ENCODE measurements at places on chromosomes 5 and 9.

GRCh38 chr5:93575461-93576414 lies 5.3 kb downstream of the NR2F1-AS1 start:
- peaks cover 87% of the 10 kb centered on the region for H3K27me3 ChIP-seq
- DNase-seq, result no peak
- peaks cover 17% of the 10 kb centered on the region for H3K4me1 ChIP-seq
- no peak overlapping the region for H3K27ac ChIP-seq
- H3K4me3 ChIP-seq, result no peak overlapping the region

DNA sequence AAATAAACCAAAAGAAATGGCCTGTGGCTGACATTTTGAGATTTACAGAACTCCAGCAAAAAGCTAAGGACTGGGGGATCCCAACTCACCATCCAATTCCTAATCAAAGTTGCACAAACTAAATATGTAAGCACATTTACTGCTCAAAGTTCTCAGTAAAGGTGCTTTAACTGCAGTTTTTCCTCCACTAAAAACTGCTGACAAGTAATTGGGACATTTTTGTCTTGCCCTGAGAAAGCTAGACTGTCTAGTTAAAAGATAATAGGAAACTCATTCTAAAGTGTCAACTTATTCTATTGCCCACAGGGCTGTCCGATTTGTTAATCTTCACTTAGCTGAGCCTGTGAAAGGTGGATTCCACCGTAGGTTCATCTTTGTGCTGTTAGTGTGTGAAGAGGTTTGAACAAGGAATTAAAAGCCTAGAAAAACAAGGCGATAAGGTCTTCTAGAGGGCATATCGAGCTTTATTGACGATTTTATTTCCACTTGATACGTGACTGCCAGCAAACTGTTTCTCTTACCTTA lies 1.0 kb downstream of the DOCK8 start:
- H3K36me3 ChIP-seq, result no peaks in the 10 kb centered on the region
- H3K27me3 ChIP-seq, result peaks cover 11% of the 10 kb centered on the region
- H3K4me1 ChIP-seq, result peaks cover 9% of the 10 kb centered on the region

GRCh38 chr9:106438928-106439327 lies 424.0 kb upstream of the ZNF462 start:
- H3K4me1 ChIP-seq, result no peaks in the 10 kb centered on the region
- no peak overlapping the region for H3K4me3 ChIP-seq
- H3K27ac ChIP-seq, result no peak overlapping the region
- no peaks in the 10 kb centered on the region for H3K36me3 ChIP-seq
- DNase-seq, result no peak

GRCh38 chr9:102205251-102205650 lies 466.8 kb upstream of the GRIN3A start:
- no peaks in the 10 kb centered on the region for H3K36me3 ChIP-seq
- no peak overlapping the region for H3K4me3 ChIP-seq
- no peak overlapping the region for H3K27ac ChIP-seq

GRCh38 chr5:101517795-101518194 lies 614.7 kb upstream of the ST8SIA4 start:
- H3K4me3 ChIP-seq, result no peak overlapping the region
- no peaks in the 10 kb centered on the region for H3K27me3 ChIP-seq
- H3K27ac ChIP-seq, result no peak overlapping the region
- DNase-seq, result no peak

DNA sequence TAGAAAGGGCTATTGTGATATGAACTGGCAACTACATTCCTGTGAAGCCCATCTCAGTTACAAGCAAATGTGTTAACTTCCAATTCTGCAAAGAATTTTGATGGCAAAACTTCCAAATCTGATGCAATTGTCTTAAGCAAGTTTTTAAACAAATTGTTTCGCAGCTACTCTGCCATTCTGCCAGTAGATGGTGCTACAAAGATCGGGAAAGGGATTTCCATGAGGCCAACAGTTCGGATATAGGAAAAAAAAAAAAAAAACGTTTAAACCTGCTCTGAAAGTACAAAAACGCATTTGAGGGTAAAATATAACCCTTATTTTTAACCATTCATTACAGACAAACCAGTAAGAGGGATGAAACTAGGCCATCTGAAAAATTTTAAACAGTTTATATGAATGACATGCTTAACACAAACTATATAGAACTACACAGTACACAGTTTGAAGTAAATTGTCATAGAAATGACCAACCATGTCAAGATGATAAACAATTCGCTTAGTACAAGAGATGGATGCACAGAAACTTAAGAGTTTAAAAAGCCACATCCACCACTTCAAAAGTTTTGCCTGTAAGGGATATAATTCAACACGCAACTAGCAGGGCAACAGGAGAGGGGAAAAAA lies 2.2 kb downstream of the HNRNPA0 start:
- no peaks in the 10 kb centered on the region for H3K27me3 ChIP-seq
- no peak for DNase-seq
- H3K36me3 ChIP-seq, result peaks cover 2% of the 10 kb centered on the region
- peak overlapping the region; percentile 99 for H3K27ac ChIP-seq

DNA sequence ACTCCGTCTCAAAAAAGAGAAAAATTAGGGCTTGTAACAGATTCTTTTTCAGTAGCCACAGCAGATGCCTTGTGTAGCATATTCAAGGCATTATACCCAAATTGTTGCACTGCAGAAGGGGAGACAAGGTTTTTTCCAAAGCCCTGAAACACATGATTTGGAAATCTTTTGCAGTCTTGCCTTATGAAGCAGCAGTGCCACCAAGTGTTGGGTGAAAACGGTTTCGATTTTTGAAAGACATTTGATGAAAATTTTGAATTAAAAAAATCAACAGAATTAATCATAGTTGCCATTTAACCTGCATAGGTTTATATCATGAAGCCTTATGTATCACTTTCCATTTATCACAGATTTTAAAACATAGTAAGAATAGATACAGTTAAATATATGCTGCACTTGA lies 479.5 kb downstream of the TAF11L14 start:
- H3K36me3 ChIP-seq, result no peaks in the 10 kb centered on the region
- DNase-seq, result no peak
- H3K4me1 ChIP-seq, result no peaks in the 10 kb centered on the region
- no peaks in the 10 kb centered on the region for H3K27me3 ChIP-seq
- no peak overlapping the region for H3K4me3 ChIP-seq
- H3K27ac ChIP-seq, result no peak overlapping the region

GRCh38 chr9:123680352-123680751 lies 249.6 kb downstream of the DENND1A start:
- DNase-seq, result no peak
- H3K4me1 ChIP-seq, result peaks cover 18% of the 10 kb centered on the region
- no peaks in the 10 kb centered on the region for H3K27me3 ChIP-seq
- H3K27ac ChIP-seq, result no peak overlapping the region

DNA sequence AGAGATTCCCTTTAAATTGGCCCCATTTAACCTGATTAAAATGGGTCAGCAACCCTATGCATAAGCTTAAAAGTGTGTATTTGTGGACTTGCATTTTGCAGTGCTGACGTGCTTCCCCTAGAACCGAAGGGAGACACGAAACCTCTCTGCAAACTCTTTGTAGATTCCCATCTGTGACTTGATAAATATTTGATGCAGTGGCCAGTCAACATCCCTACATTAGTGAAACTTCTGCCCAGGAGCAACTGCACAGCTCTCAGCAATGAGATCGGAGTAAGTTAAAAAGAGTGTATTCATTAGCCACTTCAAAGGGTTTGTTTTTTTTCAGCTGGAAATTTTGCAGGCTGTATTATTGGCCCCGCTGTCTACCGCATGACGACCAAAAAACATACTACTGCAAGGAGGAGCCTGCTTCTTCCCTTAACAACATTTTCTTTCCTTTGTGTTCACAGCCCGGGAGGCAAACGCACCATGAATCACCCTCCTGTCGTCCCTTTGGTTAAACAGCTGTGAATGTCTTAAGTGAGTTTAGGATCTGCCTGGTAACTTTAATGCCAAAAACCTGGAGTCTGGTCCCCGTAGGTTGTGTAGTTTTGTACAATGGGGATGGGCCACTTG lies 38.0 kb upstream of the TCERG1 start:
- no peak overlapping the region for H3K27ac ChIP-seq
- H3K27me3 ChIP-seq, result peaks cover 15% of the 10 kb centered on the region
- H3K4me1 ChIP-seq, result no peaks in the 10 kb centered on the region
- H3K4me3 ChIP-seq, result no peak overlapping the region
- H3K36me3 ChIP-seq, result no peaks in the 10 kb centered on the region

- H3K36me3 ChIP-seq, result peaks cover 5% of the 10 kb centered on the region
- no peak overlapping the region for H3K4me3 ChIP-seq
- no peak for DNase-seq
- H3K4me1 ChIP-seq, result peaks cover 3% of the 10 kb centered on the region
- no peaks in the 10 kb centered on the region for H3K27me3 ChIP-seq
- H3K27ac ChIP-seq, result no peak overlapping the region
Measured at GRCh38 chr5:10655161-10655971, 91.5 kb downstream of the ANKRD33B start.

GRCh38 chr9:137281345-137282116 lies 4.0 kb downstream of the TOR4A start:
- H3K27me3 ChIP-seq, result peaks cover 8% of the 10 kb centered on the region
- H3K4me3 ChIP-seq, result peak overlapping the region; percentile 50
- peaks cover 12% of the 10 kb centered on the region for H3K4me1 ChIP-seq
- no peaks in the 10 kb centered on the region for H3K36me3 ChIP-seq

- no peak overlapping the region for H3K4me3 ChIP-seq
- H3K36me3 ChIP-seq, result peaks cover 4% of the 10 kb centered on the region
- no peak for DNase-seq
Measured at GRCh38 chr5:81848362-81848880, 97.5 kb upstream of the SSBP2 start.

GRCh38 chr9:114287763-114288192 lies 35.1 kb upstream of the ORM1 start:
- H3K27me3 ChIP-seq, result peaks cover 7% of the 10 kb centered on the region
- H3K4me3 ChIP-seq, result no peak overlapping the region
- DNase-seq, result no peak
- H3K36me3 ChIP-seq, result peaks cover 3% of the 10 kb centered on the region
- H3K4me1 ChIP-seq, result peaks cover 4% of the 10 kb centered on the region

DNA sequence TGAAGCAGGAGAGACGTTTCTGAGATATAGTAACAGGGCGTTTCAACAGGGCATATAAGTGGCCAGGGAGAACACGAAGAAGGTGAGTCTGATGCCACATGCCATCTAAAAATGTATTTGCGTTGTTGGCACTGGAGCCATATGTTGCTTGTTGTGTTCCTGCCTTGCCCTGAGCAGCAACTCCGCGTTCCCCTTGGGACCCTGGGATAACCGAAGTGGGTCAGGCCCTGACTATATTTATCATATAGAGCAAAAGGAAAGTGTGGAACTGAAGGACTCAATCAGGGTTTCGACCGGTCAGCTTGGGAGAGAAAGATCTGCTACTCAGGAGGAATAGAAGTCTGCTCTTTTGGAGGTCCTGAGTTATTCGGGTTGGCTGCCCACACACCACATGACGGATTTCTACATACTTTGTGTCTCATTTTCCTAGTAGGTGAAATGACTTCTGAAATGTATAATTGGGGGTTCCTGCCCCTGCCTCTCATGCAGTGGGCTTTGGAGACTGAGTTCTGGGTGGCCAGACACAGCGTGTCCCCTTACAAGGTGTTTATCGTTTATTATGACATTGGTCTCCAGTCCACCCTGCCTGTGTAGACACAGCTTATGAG lies 3.0 kb downstream of the STC2 start:
- H3K27me3 ChIP-seq, result peaks cover 73% of the 10 kb centered on the region
- no peak overlapping the region for H3K4me3 ChIP-seq
- H3K27ac ChIP-seq, result no peak overlapping the region
- peaks cover 5% of the 10 kb centered on the region for H3K36me3 ChIP-seq
- H3K4me1 ChIP-seq, result peaks cover 28% of the 10 kb centered on the region

- peaks cover 5% of the 10 kb centered on the region for H3K27me3 ChIP-seq
- H3K4me3 ChIP-seq, result peak overlapping the region; percentile 31
- H3K36me3 ChIP-seq, result no peaks in the 10 kb centered on the region
Measured at GRCh38 chr9:35495984-35496383, 6.1 kb downstream of the RUSC2 start.

- no peaks in the 10 kb centered on the region for H3K4me1 ChIP-seq
- no peaks in the 10 kb centered on the region for H3K36me3 ChIP-seq
- no peak overlapping the region for H3K4me3 ChIP-seq
- no peak for DNase-seq
- H3K27me3 ChIP-seq, result no peaks in the 10 kb centered on the region
Measured at GRCh38 chr5:9863486-9863885, 233.3 kb upstream of the TAS2R1 start.

- DNase-seq, result no peak
- H3K4me1 ChIP-seq, result no peaks in the 10 kb centered on the region
- no peak overlapping the region for H3K27ac ChIP-seq
- no peak overlapping the region for H3K4me3 ChIP-seq
- H3K36me3 ChIP-seq, result peaks cover 3% of the 10 kb centered on the region
Measured at GRCh38 chr5:73464016-73464745, 15.6 kb upstream of the FOXD1 start.

DNA sequence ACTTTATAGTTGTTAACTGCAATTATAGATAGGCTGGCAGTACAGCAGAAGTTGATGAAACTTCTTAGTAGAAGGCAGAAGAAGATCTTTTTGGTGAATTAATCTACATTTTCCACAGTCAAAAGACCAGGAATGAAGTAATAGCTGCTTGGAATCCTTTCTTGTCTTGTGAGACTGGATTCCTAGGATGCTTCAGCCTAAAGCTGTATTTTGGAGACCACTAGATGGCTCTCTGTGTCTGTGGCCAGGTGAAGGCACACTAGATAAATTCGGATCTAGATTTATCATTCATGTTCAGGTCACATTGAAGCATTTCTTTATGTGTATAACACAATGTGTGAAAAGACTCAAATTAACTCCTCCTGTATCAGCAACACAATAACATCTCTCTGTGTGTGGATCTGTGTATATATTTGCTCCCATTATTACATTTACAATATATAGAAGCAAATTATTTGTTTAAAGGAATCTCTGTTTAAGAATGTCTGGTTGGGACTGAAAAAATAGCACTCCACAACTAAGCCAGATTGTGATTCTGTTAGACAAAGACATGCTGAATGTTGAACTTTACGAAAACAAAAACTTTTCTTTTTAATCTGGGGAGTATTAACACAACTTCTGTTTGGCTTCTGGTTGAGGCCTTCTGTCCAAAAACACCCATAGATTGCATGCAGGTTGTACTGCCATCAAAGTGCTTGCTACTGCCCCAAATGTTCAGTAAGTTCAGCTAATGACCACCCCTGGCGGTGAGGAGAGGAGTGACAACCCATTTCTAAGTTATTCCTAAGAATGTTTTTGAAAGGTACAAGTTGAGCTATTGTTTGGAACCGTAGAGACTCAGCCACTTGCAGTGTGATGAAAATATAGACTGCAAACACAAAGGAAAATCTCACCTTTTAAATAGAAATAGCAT lies 10.6 kb downstream of the GRIN3A start:
- H3K36me3 ChIP-seq, result peaks cover 2% of the 10 kb centered on the region
- H3K27me3 ChIP-seq, result peaks cover 26% of the 10 kb centered on the region
- no peak overlapping the region for H3K4me3 ChIP-seq
- DNase-seq, result no peak
- H3K27ac ChIP-seq, result no peak overlapping the region

GRCh38 chr5:38764937-38765391 lies 80.8 kb upstream of the OSMR start:
- no peak for DNase-seq
- peaks cover 17% of the 10 kb centered on the region for H3K27me3 ChIP-seq
- no peaks in the 10 kb centered on the region for H3K4me1 ChIP-seq

GRCh38 chr5:7816535-7816901 lies 34.4 kb downstream of the CFAP90 start:
- peaks cover 72% of the 10 kb centered on the region for H3K27me3 ChIP-seq
- H3K4me3 ChIP-seq, result no peak overlapping the region
- H3K4me1 ChIP-seq, result peaks cover 4% of the 10 kb centered on the region
- no peak overlapping the region for H3K27ac ChIP-seq

Data from T-helper 17 cell (primary cell).